Osteocyte (in vitro differentiated cells): ENCODE measurements at places on chromosomes 5 and 9. TPM values are rescaled to one million over a fixed set of nuclear protein-coding genes. Genes with fewer than 3 reads are reported as not detected.
A peak's percentile ranks its signal among the peaks of the same experiment; 100 is the strongest.

DNA sequence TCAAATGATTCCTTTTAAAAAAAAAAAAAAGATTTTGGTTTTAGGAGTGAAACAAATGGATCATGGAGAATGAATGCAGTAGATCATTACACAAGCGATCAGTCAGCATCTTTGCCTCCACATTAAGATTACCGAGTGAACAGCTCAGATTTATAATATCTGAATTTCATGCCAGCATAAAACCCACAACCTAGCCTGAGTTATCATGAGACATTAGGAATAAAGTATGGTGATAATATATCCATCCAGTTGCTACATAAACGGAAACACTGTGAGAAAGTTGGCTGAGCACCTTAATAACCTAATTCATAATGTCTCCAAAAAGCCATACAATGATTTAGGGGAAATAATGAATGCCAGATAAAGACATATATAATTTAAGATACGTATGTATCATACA lies 553.1 kb upstream of the TUSC1 start:
- no peak for DNase-seq

The AK3 gene
- total RNA-seq = 46.0 and 47.5 TPM in 2 replicates

- DNase-seq = no peak
Observed at GRCh38 chr5:132629230-132629944, 28.6 kb upstream of the IL13 start.

DNA sequence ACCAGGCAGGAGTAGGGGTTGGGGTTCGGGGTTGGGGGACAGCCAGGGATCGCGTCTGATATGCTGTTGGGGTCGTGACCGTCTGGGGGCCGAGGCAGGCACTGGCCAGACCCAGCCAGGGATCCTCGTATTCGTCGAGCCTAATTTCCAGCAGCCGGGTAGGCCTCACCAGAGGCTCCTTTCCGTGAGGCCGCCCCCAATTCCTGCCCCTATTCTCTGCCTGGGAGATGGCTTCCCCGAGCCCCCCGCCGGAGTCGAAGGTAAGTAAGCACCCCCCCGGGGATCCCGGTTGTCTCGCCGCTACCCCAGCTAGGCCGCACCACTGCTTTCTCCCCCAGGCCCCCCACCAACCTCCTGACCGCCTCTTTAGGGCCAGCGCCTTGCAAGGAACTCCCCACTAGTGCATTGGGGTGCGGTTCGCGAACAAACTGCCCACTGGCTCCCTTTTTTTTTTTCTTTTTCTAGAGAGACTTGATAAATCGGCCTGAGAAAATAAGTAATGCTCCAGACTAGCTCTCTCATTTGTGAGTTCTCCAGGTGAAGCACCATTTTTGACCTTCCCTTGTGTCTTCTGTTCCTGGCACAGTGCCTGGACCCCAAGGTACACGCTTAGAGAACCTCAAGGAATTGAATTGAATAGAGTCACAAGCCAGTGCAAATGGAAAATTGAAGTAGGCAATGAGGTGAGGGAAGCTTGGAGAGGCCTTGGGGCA lies 435 bp downstream of the ZNF189 start:
- no peak for DNase-seq

The C5orf52 gene
- total RNA-seq = not detected in 2 replicates

DNA sequence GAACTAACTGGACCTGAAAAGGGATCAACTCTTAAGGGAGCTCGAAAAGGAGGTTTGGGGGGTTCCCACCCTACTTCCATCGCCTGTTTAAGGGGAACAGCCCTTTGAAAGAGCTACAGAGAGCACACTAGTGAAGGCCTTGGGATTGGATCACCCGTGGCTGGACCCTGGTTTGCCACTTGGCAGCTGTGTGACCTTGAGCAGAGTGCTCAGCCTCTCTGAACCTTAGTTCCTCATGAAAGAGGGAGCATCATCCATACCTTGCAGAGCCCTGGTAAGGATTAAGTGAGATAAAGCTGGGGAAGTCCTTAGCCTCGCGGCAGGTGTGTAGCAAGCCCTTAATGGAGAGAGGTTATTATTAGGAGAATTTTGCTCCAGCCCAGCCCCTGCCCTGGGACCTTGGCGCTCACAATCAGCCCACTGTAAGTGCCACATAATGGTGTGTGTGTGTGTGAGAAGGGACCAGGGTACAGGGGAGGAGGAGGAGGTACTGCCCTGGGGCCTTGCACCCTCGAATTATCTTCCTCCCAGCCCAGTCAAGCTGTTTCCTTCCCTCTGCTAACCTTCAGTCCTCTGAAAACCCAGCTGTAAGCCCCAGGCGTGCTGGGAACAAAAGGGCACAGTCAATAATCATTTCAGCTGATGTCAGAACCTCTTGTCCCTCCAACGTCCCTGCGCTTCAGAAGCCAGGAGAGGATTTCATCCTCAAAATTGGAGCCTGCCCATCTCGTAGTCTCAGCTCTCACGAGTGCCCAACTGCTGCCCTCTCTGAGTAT lies 42.9 kb downstream of the FOXI1 start:
- DNase-seq = peak; percentile 62

The IFNE gene
- total RNA-seq = not detected in 2 replicates

GRCh38 chr5:93163010-93163663 lies 417.9 kb downstream of the NR2F1-AS1 start:
- DNase-seq = no peak

DNA sequence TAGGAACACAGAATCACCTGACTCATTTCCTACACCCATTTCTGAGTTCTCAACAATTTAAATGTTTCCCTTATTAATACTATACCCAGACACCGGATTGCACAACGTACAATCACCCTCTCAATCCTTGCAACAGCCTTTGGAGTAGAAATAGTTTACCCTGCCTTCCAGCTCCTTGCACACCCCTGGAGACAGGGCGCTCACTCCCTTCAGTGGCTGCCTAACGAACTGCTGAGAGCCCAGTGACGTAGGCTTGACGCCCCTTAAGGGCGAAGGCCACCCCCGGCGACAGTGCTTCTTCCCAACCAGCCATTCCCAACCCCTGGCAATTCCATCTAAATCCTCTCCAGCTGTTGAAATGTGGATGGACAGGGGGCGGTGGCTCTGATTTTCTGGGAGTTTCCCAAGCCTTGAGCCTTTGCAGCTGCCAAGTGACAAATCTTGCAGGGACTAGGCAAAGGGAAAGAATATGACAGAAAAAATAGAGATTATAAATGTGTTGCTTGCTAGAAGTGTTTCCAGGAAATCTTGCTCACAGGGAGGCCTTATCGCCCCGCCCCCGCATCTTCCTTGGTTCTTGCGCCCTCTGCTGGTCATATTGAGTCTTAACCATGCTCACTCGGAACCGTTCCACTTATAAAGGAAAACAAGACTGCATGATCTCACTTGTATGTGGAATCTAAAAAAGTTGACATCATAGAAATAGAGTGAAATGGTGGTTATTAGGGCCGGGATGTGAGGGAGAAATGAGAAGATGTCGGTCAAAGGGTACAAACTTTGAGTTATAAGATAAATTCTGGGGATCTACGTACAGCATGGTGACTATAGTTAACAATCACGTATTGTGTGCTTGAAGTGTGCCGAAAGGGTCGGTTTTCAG lies 7.6 kb upstream of the BARX1 start:
- DNase-seq = no peak

- DNase-seq = no peak
Observed at GRCh38 chr9:85178474-85178873, 508.9 kb downstream of the NTRK2 start.

DNA sequence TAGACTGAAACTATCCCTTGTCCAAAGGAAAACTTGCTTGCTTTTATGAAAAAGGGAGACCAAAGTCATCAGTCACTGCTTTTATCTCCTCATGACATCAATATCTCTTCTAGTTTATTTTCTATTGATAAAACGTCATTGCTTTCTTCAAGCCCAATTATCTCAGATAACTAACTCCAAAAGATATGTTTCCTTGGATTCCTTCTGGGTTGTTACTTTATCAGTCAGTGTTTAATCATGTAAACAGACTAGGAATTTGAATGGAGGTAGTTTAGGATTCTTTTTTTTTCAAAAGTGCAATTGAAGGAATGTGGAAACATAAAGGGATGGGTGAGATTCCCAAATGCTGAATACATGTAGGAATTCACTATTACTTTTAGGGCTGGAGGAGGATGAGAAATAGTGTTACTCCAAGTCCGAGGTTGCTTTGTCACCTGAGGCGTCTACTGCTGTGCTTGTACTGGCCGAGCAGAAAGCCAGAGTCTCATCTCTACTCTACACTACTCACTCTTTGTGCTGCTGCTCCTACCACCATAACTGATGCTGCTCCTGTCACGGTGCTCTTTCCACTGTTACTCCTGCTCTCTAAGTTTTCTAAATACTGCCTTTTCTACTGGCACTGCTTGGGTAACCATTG lies 1697.1 kb upstream of the NUDT12 start:
- no peak for DNase-seq

- no peak for DNase-seq
Observed at GRCh38 chr5:33890131-33891032, 1.4 kb downstream of the ADAMTS12 start.

GRCh38 chr5:132273631-132274030 lies 16.1 kb downstream of the PDLIM4 start:
- DNase-seq = no peak
